HepG2 (cell line): ENCODE measurements at places on chromosomes 2 and 18. TPM values are rescaled to one million over a fixed set of nuclear protein-coding genes. Genes with fewer than 3 reads are reported as not detected.

DNA sequence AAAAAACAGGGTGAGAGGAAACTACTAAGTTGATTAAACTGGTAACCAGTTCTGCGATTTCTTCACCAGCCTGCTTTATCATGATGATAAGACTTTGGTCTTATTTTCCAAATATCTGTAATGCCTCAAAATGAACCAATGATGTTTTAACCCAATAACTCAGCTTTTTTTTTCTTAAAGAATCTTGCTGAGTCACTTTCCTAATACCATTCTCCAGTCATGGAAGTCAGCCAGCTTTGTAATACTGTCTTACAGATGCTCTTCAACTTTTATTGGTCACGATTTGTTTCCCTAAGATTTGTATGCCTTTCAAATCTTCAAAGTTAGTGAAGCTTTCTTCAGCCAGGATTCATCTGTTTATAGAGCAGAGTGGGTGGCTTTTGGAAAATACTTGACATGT is 47.7 kb upstream of the SMIM21 start:
- DNase-seq = no peak
- H3K4me1 ChIP-seq = no peaks in the 10 kb centered on the region
- no peak overlapping the region for H3K4me3 ChIP-seq
- no peak overlapping the region for H3K27ac ChIP-seq
- H3K27me3 ChIP-seq = no peaks in the 10 kb centered on the region

DNA sequence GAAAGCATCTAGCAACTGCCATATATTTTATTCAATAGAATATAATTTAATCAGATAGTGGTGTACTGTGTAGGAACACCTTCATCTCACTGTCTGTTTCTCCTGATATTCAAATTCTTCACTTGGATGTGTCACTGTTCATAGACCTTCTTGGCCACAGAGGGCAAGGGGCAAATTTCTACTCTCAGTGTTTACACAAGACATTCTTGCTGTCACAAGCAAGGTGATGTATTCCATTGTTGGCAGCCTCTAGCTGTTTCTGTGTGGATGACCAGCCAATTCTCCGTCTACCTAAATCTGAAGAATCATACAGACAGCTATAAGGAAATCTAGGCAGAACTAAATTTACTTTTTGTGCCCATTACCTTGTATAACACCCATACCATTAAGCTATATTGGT is 948.3 kb downstream of the CNTNAP5 start:
- no peaks in the 10 kb centered on the region for H3K27me3 ChIP-seq
- no peaks in the 10 kb centered on the region for H3K4me1 ChIP-seq
- H3K36me3 ChIP-seq = no peaks in the 10 kb centered on the region
- H3K4me3 ChIP-seq = no peak overlapping the region
- no peak overlapping the region for H3K27ac ChIP-seq

GRCh38 chr2:201696151-201696659 is 2.2 kb downstream of the MPP4 start:
- no peaks in the 10 kb centered on the region for H3K4me1 ChIP-seq
- H3K27ac ChIP-seq = no peak overlapping the region
- no peak for DNase-seq
- no peak overlapping the region for H3K4me3 ChIP-seq
- peaks cover 8% of the 10 kb centered on the region; the same call in 1 of the 3 replicates for H3K36me3 ChIP-seq
- peaks cover 11% of the 10 kb centered on the region; the same call in 2 of the 3 replicates for H3K27me3 ChIP-seq

The HOXD4 gene
- 0.31 TPM in 1 of 2 replicates, not detected in the other for total RNA-seq

DNA sequence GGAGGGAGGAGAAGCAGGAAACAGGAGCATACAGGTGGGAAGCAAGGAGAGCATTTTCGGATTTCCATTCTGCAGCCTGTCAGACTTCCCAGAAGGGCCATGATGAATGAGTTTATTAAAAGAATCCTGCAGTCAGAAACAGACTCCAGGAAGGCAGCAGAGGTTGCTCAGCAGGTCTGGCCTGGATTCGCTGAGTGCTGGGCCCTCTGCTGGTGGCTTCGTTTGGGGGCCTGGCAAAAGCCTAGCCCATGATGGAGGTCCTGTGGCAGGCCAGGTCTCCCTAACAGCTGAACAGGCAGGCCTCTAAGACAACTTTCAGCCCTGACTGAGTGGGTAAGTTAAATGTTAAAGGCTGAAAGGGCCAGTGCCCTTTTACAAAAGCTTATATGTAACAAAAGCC is 108.2 kb upstream of the CAPN13 start:
- H3K4me1 ChIP-seq = no peaks in the 10 kb centered on the region
- H3K27ac ChIP-seq = no peak overlapping the region
- no peak overlapping the region for H3K4me3 ChIP-seq

DNA sequence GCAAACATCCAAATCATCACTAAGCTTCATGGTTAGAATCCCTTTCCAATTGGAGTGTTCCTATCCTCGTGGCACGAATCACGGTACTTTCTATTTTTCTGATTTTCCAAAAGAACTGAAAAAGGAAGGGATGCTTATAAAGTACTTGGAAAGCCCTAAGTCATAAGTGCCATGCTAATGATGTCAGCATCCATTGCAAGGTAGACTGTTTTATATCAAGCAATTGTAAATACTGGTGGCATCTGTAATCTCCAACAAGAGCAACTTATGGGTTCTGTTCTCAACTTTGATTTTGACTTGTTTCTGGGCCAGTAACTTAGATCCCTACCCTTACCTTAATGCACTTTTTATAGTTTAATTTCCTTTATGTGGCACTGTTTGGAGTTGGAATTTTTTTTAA is 619.5 kb downstream of the BCL11A start:
- H3K36me3 ChIP-seq = no peaks in the 10 kb centered on the region
- no peak for DNase-seq
- no peak overlapping the region for H3K4me3 ChIP-seq
- H3K27me3 ChIP-seq = no peaks in the 10 kb centered on the region
- no peaks in the 10 kb centered on the region for H3K4me1 ChIP-seq

GRCh38 chr2:1755436-1756191 is 11.3 kb upstream of the PXDN start:
- H3K27me3 ChIP-seq = peaks cover 2% of the 10 kb centered on the region
- no peak for DNase-seq
- H3K27ac ChIP-seq = no peak overlapping the region
- no peaks in the 10 kb centered on the region for H3K36me3 ChIP-seq
- no peaks in the 10 kb centered on the region for H3K4me1 ChIP-seq

DNA sequence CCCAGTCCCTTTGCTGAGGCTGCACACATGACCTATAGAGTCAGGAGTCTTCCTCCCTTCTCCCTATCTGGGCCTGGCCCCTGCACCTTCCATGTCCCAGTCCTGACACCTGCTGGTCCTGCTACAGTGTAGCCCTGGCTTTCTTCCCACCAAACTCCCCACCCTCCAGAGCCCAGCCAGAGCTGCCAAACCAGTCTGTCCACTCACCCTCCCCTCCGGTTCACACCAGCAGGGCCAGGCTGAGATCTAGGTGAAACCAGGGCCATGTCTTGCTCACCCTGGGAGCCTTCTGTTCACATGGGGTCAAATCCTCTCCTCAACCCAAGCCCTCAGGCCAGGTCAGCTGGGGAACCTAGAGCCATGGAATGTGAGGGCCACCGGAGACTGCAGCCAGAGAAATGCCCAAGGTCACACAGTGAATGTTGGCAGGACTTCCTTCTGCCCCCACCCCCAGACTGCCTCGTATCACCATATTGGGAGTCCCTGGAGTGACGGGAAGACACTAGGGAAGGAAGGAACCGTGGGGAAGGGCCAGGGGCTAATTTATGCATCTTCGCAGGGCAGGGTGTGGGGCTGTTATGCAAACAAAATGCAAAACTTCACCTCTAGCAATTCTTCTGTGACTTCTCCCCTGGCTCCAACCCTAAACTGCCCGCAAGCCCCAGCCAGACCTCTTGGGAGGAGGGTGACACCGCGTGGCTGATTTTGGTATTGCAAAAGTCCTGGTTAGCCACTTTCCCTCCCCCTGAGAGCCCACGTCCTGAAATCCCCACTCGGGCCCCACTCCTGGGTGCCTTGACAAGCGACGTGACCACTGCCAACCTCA is 14.6 kb downstream of the TNS1 start:
- peak; percentile 58 for DNase-seq
- H3K27ac ChIP-seq = no peak overlapping the region
- H3K27me3 ChIP-seq = peaks cover 4% of the 10 kb centered on the region; the same call in 1 of the 2 replicates

The PROKR1 gene
- total RNA-seq = not detected in 2 replicates

The CRYBA2 gene
- total RNA-seq = not detected in 2 replicates

- H3K36me3 ChIP-seq = no peaks in the 10 kb centered on the region
- no peak overlapping the region for H3K27ac ChIP-seq
- H3K4me3 ChIP-seq = no peak overlapping the region
- no peaks in the 10 kb centered on the region for H3K4me1 ChIP-seq
- H3K27me3 ChIP-seq = peaks cover 2% of the 10 kb centered on the region; the same call in 1 of the 2 replicates
Observed at GRCh38 chr2:236915726-236916125, 170.0 kb upstream of the COPS8 start.

- H3K36me3 ChIP-seq = no peaks in the 10 kb centered on the region
- H3K27me3 ChIP-seq = no peaks in the 10 kb centered on the region
- no peak for DNase-seq
- no peak overlapping the region for H3K27ac ChIP-seq
- H3K4me1 ChIP-seq = no peaks in the 10 kb centered on the region
Observed at GRCh38 chr2:122816803-122817202, 1061.4 kb downstream of the TSN start.

- H3K4me1 ChIP-seq = no peaks in the 10 kb centered on the region
- H3K27ac ChIP-seq = no peak overlapping the region
Observed at GRCh38 chr2:5868931-5869330, 176.7 kb downstream of the SOX11 start.

The SERPINB3 gene
- not detected in 2 replicates for total RNA-seq

GRCh38 chr2:170848587-170848986 is 31.9 kb downstream of the GAD1 start:
- H3K36me3 ChIP-seq = no peaks in the 10 kb centered on the region
- DNase-seq = no peak
- H3K27me3 ChIP-seq = no peaks in the 10 kb centered on the region
- no peak overlapping the region for H3K4me3 ChIP-seq
- no peaks in the 10 kb centered on the region for H3K4me1 ChIP-seq

The OTOS gene
- not detected in 2 replicates for total RNA-seq

The FBXO15 gene
- 0.09 TPM in 1 of 2 replicates, not detected in the other for total RNA-seq

DNA sequence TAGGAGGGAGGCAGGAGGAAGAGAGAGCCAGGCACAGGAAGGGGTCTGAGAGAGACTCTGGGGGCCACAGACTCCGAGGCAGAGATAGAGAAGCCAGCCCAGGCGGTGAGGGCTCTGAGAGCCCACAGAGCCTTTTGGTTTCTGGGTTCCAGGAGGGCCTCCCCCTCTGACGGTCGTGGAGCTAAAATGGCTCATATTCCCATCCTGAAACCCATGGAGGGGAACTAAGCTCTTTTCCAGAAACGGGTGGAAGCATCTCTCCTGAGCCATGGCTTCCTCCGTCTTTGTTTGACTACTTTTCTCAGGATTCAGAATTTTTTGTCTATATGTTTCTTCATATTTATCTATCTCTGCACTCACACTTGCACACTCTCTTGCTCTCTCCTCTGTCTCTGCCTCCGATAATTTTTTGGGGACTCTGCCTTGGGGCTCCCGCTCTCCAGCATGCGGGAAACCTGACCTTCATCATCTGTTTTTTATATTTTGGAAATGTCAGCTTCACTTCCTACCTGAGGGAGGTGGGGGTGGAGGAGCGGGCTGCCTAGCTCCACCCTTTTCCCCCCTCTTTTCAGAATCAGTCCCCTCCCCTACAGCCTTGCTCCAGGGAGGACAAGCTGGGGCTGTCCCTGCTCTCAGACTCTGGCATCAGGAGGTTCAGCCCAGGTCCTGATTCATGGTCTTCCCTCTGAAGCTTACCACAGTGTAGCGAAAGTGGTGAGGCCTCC is 5.0 kb upstream of the PKDCC start:
- no peak for DNase-seq
- H3K27me3 ChIP-seq = no peaks in the 10 kb centered on the region; the same call in 1 of the 2 replicates
- no peaks in the 10 kb centered on the region for H3K36me3 ChIP-seq
- peaks cover 31% of the 10 kb centered on the region for H3K4me1 ChIP-seq
- no peak overlapping the region for H3K4me3 ChIP-seq
- H3K27ac ChIP-seq = no peak overlapping the region

DNA sequence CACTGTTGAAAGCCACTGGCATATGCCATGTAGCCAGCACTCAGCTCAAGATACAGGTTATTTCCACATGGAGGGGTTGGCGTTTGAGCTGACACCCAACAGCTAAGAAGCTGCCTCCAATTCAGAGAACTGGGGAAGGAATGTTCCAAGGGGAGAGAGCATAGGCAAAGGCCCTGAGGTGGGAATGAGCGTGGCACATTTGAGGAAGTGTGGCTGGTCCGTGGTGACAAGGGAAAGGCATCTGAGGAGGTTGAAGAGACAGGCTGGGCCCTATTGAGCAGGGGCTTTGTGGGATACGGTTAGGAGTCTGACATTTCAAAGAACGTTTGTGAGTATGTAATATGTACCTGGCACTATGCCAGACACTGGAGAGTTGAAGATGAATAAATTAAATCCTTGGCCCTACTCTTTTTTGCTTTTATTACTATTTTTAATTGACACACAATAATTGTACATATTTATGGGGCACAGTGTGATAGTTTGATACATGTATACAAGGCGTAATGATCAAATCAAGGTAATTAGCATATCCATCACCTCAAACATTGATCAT is 27.6 kb upstream of the TMBIM1 start:
- no peaks in the 10 kb centered on the region for H3K36me3 ChIP-seq
- H3K27ac ChIP-seq = no peak overlapping the region
- no peaks in the 10 kb centered on the region for H3K27me3 ChIP-seq
- H3K4me1 ChIP-seq = peaks cover 48% of the 10 kb centered on the region

The APOB gene
- total RNA-seq = 2,017 and 2,515 TPM in 2 replicates

DNA sequence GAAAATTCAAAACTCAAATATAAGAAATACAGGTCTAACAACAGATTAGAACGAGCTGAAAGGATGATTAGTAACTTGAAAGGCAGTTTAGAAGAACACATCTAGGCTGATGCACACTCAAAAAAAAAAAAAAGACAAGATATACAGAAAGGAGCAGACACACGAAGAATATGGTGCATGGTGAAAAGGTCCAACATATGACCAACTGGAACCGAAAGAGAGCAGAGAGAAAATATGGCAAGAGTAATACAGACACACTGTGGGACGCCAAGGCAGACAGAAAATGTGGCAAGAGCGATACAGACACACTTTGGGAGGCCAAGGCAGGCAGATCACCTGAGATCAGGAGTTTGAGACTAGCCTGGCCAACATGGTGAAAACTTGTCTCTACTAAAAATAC is 39.8 kb downstream of the NDUFA10 start:
- peaks cover 35% of the 10 kb centered on the region for H3K36me3 ChIP-seq
- DNase-seq = no peak
- H3K4me1 ChIP-seq = no peaks in the 10 kb centered on the region
- no peak overlapping the region for H3K27ac ChIP-seq
- no peaks in the 10 kb centered on the region for H3K27me3 ChIP-seq
- H3K4me3 ChIP-seq = no peak overlapping the region

The SIX2 gene
- total RNA-seq = not detected in 2 replicates

DNA sequence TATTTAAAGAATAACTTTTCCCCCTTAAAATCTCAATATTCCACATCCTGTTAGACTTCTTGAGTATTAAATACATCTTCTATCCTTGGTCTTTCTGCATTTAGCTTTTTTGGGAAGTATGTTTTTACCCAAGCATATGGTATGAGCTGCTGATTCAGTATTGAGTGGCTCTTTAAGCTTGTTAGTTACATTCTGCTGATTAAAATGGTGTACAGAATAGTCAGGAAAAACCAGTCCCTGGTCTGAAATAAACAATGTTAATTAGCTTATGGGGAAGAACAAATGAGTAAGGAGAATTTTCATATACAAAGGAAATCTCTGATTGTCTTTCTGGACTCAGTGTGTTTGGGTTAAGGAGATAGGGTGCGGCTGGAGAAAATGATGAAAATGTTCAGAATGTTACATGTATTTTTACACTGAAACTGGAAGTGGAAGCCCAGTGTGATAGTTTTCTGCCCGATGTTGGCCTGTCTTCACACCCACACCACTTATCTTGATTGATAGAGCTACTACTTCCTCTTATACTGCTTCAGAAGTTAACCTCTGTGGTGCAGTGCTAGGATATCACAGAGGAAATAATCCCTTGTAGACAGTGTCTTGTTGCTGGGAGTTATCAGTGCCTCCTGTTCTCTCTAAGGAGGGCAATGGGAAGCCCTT is 84.0 kb downstream of the MSH2 start:
- H3K27me3 ChIP-seq = no peaks in the 10 kb centered on the region
- no peak for DNase-seq
- H3K36me3 ChIP-seq = peaks cover 17% of the 10 kb centered on the region
- H3K4me1 ChIP-seq = no peaks in the 10 kb centered on the region
- H3K4me3 ChIP-seq = no peak overlapping the region
